ENCODE measurements at places on chromosomes 3 and 15.
A peak's percentile ranks its signal among the peaks of the same experiment; 100 is the strongest.

- DNase-seq, result no peak
Observed at GRCh38 chr3:126416943-126417342, 22.2 kb downstream of the CFAP100 start.

DNA sequence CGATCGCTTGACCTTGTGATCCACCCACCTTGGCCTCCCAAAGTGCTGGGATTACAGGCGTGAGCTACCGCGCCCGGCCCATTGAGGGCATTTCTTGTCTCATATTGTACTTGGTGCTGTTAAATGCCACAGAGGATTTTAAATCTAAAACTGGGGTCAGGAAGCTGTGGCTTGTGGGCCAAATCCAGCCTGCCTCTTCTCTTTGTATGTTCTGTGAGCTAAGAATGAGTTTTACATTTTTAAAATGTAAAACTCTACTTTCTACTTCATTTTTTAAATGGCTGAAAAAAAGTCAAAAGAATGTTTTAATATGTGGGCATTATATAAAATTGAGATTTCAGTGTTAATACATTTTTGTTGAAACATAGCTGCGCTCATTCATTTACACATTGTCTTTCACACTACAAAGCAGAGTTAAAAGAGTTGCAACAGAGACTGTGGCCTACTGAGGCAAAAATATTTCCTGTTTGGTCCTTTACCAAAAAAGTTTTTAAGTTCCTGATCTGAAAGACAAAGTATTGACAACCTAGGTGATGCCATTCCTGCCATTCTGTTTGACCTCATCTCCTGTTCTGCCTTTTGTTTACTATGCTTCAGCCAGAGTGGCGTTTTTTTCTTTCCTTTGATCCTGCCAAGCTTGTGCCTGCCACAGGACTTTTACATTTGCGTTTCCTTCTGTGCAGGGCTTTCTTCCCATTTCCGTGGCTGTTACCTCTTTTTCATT is 50.4 kb downstream of the PDCD6IP start:
- no peak for DNase-seq

DNA sequence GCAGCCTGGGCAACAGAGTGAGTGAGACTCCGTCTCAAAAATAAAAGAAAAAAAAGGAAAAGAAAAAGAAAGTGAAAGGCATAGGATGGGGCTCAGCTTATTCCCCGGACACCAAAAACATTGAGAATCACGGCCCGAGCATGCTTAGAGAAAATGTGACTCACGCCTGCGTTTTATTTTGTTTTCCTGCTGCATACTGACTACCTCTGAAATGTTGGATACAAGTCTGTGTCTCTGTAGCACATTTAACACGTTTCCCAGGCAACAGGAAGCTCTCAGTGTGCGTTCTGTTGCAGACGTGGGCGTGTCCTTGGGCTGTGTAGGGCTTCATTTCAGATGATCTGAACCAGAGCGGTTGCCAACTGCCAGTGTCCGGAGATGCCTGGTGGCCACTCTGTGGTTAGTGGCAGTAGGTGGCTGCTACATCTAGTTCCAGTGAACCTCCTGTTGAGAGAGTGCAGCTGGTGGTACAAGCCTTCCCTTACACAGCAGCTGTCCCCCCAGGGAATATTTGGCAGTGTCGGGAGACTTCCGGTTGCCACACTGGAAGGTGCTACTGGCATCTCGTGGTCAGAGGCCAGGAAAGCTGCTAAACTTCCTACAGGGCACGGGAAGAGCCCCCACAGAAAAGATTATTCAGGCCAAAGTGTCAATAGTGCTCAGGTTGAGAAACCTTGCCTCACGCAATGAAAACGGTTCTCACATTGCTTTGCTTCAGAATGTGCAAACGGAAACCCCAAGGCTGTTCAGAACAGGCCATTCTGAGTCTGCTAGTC is 3.0 kb downstream of the SLC51A start:
- peak; percentile 44 for DNase-seq

DNA sequence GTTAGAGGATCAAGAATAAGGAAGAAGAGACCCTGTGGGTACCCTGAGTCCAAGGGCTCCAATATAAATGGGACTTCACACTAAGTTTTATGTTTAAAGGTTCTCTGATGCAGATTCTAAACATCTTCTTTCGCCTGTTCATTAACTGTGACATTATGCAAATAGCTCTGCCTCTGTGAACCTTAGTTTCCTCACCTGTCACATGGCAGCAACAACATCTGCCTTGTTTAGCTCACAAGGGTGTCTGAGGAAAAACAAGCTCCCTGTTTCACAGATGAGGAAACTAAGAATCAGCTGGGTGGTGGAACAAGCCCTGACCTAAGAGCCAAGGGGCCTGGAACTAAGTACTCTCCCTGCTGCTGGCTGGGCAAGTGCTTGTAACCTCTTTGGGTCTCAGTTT is 40.8 kb downstream of the GOLGA6L1 start:
- no peak for DNase-seq

- no peak for DNase-seq
Observed at GRCh38 chr3:48190911-48191310, 2.7 kb upstream of the CDC25A start.

DNA sequence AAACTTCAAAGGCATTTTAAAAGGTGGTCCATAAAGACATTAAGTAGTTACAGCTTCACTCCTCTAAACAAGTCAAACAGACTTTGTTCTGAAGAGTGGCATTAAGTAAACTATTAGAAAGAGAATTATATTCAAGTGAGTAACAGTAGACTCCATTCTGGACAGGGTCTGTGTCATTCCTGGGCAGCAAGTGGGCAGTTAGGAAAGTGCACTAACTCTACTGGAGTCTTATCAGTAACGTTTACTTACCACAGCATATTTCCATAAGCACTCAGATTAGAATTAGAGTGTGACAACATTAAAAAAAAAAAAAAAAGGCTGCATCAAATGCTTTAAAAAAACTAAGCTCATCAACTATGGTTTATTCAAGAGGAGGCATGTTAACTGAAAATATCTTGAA is 10.6 kb downstream of the UBR1 start:
- no peak for DNase-seq

DNA sequence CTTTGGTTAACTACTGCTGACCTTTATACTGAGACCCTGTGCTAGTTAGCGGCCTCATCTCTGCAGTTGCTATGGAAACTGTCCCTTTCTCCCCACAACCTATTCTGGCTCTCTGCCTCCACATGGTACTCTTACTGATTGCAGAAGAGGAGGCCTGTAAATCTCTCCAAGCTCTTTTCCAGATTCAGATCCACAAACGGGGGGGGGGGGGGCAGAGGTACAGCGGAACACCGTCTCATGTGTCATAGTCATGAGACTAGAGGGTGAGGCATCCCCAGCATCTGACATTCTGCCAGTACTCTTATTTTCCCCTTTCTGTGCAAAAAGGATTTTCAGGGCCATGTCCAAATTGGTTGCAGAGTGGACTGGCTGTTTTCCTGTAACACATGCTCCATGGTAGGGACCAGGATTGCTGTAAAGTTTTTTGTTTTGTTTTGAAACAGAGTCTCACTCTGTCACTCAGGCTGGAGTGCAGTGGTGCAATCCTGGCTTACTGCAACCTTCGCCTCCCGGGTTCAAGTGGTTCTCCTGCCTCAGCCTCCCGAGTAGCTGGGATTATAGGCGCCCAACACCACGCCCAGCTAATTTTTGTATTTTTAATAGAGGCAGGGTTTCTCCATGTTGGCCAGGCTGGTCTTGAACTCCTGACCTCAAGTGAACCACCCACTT is 8.3 kb upstream of the MAP1A start:
- no peak for DNase-seq

- no peak for DNase-seq
Observed at GRCh38 chr3:78004571-78004970, 964.7 kb downstream of the ROBO2 start.

All from SK-N-MC (cell line).